ENCODE measurements at places on chromosomes 5 and 9.

GRCh38 chr5:94266170-94266569 lies 352.2 kb downstream of the KIAA0825 start:
- no peak for DNase-seq

- no peak for DNase-seq
These were observed 25.6 kb downstream of the CSF2 start for GRCh38 chr5:132099076-132099748.

DNA sequence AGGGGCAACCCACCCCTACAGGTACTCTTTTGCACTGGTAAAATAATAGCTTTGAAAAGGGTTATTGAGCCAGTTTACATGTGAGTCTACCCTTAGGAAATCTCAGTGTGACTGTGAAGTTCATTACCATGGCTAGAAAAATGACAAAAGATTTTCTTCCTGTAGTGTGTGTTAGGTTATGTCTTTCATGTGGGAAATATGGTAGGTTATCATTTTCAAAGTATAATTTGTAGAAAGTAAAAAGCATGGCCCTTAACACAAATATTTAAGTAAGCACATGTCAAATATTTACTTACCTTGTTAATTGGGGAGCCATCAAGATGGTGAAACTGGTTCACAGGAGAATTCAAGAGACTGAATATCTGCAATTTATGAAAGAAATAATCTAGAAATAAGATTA lies 37.3 kb upstream of the PLPP1 start:
- DNase-seq = no peak

DNA sequence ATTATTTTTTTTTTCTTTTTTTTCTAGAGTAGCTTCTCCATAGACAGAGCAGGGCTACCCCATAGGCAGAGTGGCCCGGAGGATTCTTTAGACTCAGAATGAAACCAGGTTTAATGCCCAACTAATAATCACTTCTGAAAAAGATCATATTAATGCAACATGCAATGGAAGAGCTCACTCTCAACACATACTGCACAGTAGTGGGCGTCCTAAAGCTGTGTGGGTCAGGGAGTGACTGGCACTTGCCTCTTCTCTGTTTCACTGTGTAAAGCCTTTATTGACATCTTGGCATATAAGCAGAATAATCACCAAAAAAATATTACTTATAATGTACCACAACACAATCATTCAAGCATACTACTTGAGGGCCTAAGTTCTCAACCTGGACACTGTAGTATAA lies 11.1 kb downstream of the PWWP2A start:
- no peak for DNase-seq

GRCh38 chr9:87234854-87235253 lies 262.8 kb upstream of the DAPK1 start:
- no peak for DNase-seq

- no peak for DNase-seq
These were observed 23.2 kb upstream of the JADE2 start for GRCh38 chr5:134502259-134502658.

- no peak for DNase-seq
These were observed 3.2 kb downstream of the FAT2 start for GRCh38 chr5:151587796-151588555.

DNA sequence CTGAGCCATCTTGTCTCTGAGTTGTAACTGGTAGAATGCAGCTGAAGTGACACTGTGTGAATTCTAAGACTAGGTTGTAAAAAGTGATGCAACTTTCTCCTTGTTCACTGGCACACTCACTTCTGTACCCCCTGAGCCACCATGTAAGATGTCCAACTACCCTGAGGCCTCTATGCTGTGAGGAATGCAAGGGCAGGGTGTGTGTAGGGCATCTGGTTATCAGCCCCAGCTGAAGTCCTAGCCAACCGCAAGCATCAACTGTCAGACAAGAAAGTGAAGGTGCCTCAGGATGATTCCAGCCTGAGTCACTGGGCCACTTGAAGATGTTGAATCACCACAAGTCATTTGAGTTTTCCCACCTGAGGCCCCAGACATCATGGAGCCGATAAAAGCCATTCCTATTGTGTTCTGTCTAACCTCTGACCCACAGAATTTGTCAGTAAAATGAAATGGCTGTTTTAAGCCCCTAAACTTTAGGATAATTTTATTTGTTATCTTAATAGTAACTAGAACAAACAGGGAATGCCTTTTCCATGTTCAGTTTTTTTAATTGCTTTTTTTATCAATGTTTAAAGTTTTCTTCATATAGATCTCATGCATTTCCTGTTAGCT lies 18.7 kb upstream of the RHOBTB3 start:
- no peak for DNase-seq

DNA sequence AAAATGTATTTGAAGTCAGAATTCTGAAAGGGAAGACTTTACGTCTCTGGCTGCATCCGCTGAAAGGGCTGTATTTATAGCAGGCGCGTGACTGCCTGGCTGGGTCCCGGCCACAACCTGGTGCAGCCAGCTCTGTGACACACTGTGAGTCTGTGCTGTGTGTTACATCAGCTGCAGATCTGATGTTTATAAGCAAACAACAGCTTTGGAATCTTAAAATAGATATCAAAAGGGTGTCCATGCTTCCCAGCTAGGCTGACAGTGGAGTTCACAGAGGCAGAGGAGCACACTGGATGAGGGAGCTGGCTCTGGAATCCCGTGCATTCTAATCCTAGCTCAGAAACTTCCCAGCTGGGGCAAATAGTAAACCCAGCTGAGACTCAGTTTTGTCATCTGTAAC lies 433.4 kb upstream of the BRINP1 start:
- peak; percentile 23 for DNase-seq

- no peak for DNase-seq
These were observed 1.2 kb upstream of the ENTREP1 start for GRCh38 chr9:69323861-69324260.

GRCh38 chr9:98855592-98855991 lies 48.1 kb downstream of the GALNT12 start:
- no peak for DNase-seq

GRCh38 chr5:123800640-123801039 lies 288.7 kb downstream of the CSNK1G3 start:
- no peak for DNase-seq

GRCh38 chr9:16268067-16268881 lies 602.2 kb downstream of the BNC2 start:
- DNase-seq = no peak

DNA sequence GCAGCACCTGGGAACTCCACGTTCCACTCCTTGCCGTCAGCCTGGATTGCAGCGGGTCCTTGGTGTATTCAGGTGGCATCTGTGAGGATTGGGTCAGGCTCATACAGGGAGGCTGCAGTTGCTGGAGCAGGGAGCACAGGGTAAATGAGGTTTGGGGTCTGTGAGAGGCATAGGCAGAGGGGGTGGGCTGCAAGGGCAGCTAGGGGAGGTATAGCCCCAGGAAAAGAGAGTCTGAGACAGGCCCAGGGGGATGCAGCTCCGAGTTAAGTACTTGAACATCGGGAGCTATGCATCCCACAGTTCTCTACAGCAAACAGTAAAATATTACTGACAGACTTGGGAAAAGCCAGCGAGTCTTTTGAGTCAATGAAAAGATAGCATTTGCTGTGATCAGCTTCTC lies 101.6 kb downstream of the TRIO start:
- DNase-seq = no peak

DNA sequence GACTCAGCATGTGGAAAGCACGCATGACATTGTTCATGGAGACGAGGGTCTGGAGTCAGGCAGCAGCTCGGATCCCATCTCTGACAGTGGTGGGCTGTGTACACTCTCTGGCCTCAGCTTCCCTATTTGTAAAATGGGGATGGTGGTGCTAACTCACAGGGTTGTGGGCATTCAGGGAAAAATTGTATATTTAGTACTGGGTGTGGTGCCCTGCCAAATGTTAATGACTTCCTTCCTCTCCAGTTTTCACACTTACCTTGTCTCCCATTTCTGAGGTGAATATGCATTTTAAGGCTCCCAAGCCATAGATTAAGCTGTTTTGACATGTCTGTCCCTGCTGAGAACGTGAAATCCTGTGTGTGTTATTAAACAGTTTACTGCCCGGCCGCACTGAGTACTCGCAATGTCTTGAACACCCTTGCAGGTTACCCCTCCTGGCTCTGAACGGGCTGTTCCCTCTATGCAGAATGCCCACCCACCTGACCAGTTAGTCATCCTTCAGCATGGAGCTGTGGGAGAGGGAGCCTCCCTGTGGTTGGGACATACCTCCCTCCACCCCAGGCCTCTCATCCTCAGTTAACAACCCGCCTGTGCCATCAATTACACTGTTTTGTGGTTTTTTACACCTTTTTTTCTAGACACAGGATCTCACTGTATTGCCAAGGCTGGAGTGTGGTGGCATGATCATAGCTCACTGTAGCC lies 25.8 kb downstream of the TJP2 start:
- no peak for DNase-seq

DNA sequence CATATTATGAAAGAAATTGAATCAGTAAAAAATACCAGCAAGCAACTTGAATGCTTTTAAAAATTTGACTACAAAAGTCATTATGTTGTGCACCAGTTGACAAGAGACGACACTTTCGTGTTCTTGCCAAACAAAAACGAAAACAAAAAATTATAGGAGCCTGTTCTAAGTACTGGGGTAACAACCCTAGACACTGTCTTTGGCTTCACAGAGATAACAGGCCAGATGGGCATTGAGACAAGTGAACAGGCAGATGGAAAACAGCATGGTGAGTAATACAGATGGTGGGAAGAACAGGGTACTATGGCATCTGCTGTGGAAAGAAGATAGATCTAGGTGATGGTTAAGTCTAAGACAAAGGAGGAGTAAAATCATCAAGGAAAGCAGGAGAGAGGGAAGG lies 99.0 kb downstream of the CDH12 start:
- no peak for DNase-seq

DNA sequence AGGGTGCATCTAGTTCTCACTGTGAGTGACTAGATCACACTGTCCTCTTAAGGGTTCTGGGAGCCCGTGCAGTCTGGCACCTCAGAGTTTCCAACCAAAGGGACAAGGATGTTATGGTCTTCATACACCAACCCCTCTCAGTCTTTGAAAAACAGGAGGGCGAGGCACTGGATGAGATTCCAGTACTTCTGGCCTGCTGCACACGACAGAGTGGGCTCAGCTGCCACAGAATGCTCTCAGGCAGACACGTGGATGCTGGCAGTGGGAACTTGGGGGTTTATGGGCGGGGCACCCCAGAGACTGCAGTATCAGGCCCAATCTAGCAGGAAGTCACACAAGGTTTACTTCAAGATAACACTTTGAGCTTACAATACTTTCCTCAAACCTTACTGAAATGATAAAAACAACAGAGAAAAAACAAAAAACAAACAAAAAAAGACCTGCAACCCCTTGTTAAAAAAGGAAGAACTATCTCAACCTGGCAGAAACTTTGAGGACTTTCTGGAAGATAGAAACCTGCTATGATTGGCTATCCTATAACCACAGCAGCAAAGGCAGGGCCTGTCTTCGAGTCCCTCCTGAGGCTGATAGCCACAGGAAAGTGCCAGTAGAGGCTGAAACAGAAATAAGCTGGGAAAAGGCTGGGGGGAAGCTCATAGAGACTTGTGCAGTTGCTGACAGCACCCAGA lies 28.3 kb upstream of the TGFBR1 start:
- no peak for DNase-seq

- no peak for DNase-seq
These were observed 417.9 kb upstream of the ACTBL2 start for GRCh38 chr5:57900381-57900944.

DNA sequence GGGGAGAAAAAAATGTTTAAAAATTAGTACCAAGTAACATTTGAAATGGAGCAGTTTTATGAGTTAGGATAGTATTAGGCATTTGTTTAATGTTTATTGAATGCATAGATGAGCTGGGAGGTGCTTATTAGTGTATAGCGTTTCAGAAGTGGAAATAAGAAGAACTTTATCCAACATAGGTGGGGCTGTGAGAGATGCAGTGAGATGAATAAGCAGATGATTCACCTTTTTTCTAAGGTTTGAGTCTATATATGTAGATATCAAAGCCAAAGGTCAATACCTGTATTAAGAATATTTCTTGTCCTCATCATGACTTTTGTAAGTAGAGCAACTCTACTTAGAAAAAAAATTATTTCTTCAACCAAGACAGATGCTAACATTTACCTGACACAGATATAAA lies 54.6 kb upstream of the POU4F3 start:
- no peak for DNase-seq

DNA sequence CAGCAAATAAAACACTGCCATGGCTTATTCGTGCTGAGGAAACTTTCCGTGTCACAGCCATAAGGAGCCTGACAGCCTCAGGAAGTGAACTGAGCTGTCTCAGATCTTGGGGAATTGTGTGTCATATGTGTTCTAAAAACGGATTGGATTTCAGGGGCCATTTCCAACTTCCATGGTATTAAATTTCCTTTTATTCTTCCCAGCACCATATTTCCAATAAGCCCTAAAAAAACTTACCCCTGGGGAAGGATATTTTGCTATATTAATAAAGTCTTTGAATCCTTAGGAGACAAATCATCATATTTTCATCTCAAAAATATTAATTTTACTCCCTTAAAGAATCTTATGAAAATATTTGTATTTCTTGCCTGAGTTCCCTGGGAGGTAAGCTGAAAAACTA lies 93.9 kb downstream of the LHFPL2 start:
- DNase-seq = no peak

DNA sequence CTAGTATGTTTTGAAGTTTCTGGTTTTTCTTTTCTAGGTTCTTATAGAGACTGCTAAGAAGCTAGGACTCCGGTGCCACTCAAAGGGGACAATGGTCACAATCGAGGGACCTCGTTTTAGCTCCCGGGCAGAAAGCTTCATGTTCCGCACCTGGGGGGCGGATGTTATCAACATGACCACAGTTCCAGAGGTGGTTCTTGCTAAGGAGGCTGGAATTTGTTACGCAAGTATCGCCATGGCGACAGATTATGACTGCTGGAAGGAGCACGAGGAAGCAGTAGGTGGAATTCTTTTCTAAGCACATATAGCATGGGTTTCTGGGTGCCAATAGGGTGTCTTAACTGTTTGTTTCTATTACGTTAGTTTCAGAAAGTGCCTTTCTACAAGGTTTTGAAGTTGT lies 52.2 kb downstream of the MTAP start:
- no peak for DNase-seq

DNA sequence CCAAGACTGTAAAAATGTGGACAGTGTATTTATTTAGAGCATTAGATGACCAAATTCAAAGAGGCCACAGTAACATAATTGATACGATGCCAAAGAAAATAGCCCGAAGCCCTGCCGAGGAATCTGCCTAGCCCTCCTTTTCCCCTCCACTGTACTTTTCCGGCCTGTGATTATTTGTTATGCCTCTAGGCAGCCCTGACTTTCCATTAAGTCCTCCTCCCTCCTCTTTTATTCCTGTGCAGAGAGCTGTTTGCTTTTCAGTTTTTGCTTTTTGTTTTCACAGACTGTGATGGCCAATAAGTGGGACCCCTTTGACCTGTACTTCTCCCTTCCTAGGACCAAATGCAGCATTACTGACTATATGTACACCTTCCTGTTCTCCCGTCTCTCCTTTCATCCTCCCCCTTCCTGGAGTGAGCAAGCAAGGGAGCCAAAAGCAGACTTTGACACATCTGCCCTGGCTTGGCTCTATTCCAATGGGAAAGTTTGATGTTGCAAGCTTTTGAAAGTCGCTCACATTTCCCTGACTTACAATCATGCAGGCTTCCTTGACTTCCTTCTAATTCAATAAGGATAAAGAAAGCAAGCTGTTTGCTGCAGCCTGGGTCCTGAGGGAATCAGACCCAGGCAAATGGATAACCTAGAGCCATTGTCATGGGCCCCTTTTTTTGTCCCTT lies 76.1 kb downstream of the NREP start:
- DNase-seq = peak; percentile 89
